ENCODE measurements at places on chromosomes 6 and 20.

DNA sequence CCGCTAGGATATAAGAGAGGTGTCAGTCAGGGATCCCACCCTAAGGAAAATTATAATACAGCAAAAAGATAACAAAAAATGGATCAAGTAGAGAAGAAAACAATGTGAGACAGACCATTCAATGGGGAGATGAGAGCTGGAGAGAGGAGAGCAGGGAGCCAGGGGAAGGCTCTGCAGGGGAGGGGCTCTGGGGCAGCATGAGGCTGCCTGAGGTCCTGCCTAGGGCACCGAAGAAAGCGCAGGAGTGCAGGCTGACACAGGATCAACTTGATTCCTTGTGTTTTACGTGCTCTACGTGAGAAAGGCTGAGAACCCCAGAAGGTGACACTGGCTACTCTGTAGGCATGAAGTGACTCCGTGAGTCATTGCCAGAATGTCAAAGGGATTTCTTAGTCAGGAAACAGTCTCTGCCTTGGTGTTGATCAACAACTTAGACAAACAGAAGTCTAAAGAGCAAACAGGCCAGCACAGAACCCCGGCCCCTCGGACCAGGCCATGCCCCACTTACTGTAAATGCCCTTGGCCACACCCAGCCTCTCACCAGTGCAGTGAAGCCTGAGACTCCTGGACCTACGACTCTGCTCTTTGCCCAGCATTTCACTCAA is 290.1 kb upstream of the PRDM1 start:
- no peak for DNase-seq

GRCh38 chr6:84137989-84138575 is 89.4 kb downstream of the CEP162 start:
- DNase-seq: peak; percentile 28

DNA sequence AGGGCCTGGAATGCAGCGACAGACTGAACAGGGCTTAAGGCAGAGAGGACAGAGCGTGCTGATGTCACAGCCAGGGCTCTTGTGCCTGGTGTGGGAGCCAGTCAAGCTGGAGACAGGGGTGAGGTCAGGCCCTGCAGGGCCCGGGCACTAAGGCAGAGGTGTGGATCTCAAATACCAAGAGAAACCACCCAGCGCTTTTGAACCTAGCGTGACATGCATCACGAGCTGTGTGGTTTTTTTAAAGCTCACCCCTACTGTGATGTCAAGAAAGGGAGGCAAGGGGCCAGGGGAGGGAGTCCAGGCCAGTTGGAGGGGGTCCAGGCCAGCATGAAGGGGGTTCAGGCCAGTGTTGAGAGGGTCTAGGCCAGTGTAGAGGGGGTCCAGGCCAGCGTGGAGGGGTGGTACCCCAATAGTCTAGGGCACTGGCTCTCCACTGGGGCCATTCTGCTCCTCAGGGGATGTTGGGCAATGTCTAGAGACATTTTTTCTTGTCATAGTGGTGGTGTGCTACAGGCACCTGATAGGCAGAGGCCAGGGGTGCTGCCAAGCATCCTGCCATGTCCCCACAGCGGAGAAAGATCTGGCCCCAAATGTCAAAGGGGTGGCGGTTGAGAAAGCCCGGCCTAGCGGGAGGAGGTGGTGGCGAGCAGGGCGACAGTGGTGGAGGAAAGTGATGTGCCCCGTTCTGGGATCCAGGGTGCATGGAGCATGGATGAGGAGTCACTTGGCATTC is 42.6 kb downstream of the RBM38 start:
- no peak for DNase-seq

DNA sequence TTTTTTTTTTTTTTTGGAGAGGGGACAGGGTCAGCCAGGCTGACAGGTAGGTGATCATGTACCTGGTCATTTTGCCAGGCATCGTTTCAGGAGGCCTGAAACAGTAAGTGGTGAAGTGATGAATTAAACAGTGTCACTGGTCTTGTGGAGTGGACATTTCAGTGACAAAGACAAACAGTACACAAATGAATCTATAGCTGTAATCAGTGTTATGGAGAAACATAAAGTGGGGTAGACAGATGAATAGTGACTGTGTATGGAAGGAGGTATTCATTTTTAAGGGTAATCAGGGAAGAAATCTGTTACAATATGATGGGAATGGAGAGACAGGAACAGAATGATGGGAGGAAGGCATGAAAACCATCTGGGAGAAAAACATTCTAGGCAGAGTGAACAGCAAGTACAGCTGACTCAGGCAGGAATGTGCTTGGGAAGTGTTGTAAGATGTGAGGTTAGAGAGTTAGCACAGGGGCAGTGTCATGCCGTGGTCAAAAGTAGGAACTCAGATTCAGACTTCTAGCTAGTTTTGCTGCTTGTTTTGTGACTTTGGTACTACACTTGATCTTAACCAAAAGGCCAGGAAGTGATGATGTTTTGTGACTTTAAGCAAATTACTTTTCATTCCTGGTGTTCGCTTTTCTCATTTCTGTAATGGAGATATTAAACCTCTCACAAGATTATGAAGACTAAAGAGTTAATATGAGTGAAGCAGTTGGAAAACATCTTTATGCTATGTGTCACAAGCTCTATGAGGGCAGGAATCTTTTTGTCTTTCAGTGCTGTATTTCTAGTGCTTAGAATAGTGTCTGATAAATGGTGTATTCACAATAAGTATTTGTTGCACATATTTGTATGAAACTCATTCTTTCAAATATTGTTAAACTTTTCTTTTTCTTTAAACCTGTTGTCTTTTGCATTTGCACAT is 43.4 kb downstream of the QKI start:
- DNase-seq: no peak

DNA sequence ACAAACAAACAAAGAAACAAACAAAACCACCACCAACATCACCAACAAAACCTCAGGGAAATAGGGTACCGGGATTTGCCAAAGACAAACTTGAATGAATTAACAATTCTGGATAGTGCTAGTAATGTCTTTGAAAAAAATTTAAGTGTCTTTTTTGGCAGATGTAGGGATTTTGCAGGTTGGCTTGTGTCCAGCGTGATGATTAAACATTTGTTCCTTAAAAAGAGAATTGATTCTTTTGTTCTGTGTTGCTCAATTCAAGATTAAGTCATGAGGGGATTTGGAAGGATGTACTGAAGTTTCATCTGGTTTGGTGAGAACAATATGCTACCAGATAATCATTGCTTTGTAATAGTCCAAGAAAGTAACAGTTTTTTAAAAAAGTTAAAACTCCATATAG is 125.1 kb upstream of the HS3ST5 start:
- no peak for DNase-seq

GRCh38 chr20:23629017-23629541 is 8.7 kb downstream of the CST3 start:
- DNase-seq: no peak

DNA sequence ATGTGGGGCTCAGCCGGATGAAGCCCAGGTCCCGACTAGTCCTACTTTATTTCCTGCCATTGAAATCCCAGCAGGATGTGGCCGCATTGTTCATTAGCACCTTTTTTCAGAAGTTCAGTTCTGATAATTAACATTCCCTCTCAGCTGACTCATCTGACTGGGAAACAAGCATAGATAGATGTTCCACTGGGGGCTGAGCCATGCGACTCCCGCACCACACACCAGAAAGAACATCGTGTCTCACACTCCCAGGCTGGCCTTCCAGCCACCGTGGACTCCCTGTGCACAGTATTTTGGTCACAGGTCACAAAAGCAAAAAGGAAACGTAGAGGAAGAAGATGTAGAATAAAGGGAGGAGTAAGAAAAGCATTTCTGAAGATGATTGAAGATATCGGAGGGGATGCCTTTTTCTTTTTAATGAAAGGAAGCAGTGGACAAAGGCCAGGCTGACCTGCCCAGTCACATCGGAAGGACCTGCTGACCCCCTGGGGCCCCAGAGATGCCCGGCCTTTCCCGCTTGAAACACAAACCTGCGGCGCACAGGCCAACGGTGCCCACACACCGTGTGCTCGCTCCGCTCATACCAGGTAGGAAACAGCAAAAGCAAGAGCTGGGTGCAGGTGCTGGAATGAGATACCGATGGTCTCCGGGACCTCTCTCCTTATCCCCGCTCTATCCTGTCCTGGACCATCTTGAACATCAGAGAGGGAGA is 11.8 kb downstream of the RPS6KA2 start:
- no peak for DNase-seq

DNA sequence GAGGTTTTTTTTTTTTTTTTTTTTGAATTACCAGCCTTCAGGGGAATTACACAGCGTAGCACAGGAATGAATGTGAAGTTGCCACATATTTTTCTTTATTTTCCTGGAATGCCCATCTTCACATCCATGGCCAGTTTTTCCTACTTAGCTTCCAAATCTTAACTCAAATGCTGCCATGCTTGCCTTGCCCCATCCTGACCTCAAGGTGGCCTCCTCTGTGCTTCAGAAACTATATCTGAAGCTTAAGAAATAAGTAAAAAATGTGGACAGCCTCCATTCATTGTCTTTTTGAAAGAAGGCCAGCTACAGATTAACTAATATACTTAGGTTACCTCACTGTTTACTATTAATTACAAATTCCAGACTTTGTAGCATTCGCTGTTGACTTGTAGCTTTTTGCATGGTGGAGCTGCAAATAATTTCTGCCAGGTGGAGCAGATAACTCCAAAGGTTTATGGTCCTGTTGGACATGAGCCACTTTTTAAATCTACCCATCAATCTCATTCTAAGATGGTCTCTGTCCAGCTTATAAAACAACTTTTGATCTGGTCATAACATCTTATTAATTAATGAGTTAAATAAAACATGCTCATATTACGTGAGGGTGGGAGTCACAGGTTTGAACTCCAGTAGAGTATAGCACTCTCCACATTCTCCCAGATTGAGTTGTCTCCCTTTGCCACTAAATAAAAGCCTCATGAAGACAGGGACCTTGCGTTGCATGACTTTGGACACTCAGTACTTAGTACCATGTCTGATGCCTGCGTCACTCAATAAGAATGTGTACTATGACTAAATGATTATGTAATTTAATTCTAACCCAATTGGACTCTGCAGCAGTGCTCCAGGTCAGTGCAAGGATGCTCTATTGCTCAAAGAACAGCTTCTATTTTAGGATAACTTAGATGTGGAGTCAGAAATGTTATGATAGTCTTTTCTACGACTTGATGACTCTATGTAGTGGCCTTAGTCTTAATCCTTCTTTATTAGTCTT is 678.6 kb upstream of the CITED2 start:
- DNase-seq: no peak

DNA sequence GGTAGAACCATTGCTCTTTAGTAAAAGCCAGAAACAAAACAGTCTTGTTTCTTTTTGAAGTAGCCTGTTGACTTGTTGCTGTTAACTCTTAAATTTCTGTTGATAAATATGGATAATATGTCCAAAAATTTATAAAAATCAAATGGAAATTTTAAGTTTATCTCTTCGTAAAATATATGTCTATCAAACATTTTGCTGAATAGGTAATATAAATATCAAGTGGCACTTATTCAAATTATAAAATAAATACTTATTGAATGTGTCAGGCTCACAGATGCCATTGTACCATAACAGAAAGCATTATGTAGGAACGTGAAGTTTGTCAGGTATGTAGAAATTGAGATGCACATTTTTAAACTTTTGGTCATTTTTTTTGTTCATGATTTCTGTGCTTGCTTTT is 216.5 kb downstream of the ARID1B start:
- DNase-seq: no peak

- no peak for DNase-seq
These were observed 50.1 kb downstream of the NUP153 start for GRCh38 chr6:17656644-17657043.

DNA sequence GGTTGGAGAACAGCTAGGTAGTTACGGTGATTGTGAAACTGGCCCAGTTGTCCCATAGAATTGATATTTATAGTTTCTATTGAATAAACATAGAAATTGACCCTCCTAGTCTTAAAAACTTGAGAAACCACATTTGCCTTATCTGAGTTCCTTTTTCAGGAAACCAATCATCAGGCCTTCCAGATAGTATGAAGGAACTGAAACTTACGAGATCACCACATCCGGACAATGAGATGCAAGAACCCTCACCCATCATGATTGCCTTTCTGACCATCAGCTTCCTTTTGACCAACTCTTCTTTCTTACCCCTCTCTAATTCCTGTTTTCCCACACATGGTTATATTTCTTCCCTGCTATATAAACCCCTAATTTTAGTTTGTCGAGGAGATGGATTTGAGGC is 21.8 kb downstream of the SLC35F1 start:
- DNase-seq: no peak

DNA sequence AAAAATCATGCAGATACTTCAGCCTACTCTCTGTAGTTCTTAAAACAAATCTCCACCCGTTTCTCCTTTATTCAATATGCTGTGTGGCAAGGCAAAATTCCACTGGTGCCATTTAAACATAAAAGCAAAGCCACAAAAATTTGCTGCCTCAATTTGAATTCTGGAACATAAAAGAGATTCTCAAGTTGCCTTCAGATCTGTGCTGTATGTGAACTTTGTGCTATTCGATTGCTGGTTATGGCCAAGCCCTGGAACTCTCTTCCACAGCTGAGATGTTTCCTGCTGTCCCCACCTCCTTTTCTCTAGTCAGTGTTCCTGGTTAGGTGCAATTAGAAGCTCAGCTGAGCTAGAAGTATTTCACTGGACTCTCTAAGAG is 395.3 kb upstream of the BTBD3 start:
- no peak for DNase-seq

DNA sequence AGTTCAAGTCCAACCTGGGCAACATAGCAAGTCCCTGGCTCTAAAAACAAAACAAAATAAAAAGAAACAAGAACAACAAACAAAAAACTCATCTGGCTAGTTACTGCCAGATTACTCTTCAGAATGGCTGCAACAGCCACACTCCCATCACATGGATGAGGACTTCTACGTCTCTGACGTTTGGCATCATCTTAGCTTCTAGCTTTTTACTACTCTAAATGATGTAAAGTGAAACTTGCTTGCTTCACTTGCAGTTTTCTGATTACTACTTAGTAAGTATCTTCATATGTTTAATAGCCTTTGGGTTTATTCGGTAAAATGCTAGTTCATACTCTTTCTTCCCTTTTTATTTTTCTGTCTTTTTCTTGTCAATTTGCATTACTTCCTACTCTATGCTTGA is 161.1 kb upstream of the CARMIL1 start:
- DNase-seq: no peak

DNA sequence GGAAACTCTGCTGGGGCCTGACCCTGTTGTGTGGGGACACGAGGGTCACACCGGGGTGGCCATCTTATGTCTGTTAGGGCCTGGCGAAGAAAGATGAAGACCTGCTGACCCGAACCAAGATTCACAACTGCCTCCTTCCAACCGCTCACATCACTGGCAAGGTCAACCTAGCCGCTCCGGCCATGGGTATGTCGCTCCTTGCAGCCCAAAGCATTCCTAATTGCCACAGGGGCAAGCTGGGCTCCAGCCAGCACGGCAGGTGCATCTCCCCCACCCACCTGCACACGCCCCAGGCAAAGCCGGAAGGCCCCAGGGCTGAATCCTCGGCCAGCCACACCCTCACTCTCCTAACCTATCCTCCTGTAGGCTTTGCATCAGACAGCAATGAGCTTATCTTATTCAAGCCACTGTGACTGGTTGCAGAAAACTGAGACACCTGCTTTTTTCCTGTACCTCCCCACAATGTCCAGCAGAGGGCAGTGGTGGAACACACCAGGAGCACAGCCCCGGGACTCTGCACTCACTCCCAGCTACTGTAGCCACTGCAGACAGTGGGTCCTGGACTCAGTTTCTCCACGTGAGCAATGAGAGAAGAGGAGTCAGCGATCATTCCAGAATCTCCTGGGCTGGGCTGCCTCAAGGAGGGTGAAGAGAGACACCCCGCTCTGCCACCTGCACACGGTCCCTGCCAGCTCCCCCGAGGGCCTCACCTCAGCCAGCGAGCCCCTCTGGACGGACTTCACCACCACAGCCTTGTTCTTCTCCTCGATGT is 170.2 kb downstream of the PREX1 start:
- DNase-seq: peak; percentile 72

- no peak for DNase-seq
These were observed 2.1 kb upstream of the RRAGD start for GRCh38 chr6:89414215-89414614.

Data from NCI-H2081 (cell line).